GM23248 (cell line): ENCODE measurements at places on chromosomes 3 and 15.
A peak's percentile ranks its signal among the peaks of the same experiment; 100 is the strongest.

GRCh38 chr15:93566762-93567161 lies 477.8 kb upstream of the RGMA start:
- DNase-seq, result no peak

DNA sequence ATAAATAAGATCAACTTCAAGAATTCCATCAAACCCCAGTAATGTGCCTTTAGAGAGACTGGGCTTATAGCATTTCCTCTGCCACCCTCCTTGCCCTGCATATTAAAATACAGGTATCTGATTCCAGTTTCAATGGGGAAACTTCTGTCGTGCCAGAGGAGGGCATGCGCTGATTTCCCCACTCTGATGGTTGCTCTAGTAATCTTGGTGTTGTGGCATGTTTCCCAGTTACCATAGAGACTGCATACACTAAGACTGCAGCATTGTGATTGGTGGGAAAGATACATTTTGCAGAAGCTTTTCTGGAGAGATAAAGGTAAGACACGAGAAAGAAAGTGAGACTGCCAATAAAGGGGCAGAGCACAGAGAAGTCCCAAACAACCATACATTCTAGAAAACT lies 225.6 kb downstream of the TIGIT start:
- peak; percentile 81 for DNase-seq

DNA sequence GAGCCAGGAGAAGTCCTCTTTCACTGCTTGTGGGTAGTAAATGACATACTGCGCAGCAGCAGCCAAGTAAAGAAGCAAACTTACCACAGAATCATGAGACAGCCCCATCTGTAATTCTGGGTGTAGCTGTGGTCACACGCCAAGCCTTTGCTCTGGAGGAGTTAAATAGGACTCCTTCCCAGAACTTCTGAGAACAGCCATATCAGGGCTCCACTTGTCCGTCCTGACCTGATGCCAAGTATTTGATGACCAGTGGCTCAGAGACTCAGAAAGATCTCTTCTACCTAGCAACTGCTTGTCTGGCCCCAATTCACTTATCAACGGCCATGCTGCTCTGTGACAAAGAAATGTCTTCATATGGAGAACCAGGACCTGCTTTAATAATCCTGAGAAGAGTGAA lies 20.6 kb upstream of the GOLIM4 start:
- DNase-seq, result peak; percentile 88

GRCh38 chr3:70120357-70120966 lies 120.9 kb downstream of the SAMMSON start:
- DNase-seq, result peak; percentile 54

DNA sequence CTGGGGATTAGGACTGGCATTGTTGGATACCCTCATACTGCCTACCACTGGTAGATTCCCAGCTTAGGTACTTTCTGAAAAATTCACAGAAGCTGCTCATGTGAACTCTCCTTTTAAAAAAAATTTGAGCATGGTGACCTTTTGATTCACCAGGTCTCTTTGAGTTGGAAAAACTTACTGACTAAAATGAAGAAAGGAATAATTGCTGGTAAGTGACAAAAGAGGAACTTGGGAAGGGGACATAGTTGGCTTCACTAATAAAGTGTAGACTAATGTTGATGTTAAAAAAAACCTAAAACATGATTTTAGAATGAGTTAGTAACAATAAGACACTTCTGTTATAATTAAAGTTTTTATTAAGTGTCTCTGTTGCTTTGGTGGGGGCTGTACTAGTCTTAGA lies 8.6 kb downstream of the VPS8 start:
- DNase-seq, result no peak

DNA sequence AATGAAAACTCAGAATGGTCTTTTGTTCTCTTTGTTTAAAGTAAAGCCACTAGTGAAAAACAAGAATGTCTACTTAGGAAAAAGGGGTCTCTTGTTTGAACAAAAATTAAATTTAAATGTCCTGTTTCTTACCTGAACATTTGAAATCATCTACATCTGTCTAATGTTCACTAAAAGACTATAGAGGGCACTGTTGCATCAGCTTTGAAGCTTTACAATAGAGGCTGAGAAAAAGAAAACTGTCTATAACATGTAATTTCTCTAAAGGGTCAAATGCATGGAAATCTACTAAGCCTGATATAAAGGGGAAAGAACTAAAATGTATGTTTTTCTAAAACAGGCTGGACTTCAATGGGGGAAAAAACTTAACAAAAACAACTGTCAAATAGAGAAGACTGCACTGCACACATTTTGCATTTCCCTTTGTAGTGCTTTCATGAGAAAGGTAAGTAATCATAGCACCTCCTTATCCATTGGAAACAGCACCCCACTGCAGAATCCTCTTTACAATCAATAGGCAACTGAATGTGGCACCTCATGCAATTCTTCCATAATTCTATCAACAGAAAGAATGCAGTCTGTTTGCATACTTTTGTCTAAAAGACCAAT lies 26.3 kb downstream of the DPH6 start:
- DNase-seq, result peak; percentile 71

DNA sequence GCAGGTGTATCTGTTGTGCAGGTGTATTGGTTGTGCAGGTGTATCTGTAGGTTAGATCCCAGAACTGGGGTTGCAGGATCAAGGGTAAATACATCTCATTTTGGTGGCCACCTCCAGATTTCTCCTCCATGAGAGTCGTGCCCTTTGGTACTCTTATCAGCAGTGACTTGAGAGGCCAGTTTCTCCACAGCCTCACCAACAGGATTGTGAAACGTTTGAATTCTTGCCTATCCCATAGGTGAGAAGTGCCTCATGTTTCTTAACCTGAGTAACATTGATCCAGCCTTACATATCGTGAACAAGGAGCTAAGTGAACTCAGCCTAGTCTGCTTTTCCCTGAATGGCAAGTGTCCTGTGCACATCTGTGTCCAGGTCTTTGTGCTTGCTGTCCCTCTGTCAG lies 55.4 kb downstream of the CMTM8 start:
- DNase-seq, result no peak

DNA sequence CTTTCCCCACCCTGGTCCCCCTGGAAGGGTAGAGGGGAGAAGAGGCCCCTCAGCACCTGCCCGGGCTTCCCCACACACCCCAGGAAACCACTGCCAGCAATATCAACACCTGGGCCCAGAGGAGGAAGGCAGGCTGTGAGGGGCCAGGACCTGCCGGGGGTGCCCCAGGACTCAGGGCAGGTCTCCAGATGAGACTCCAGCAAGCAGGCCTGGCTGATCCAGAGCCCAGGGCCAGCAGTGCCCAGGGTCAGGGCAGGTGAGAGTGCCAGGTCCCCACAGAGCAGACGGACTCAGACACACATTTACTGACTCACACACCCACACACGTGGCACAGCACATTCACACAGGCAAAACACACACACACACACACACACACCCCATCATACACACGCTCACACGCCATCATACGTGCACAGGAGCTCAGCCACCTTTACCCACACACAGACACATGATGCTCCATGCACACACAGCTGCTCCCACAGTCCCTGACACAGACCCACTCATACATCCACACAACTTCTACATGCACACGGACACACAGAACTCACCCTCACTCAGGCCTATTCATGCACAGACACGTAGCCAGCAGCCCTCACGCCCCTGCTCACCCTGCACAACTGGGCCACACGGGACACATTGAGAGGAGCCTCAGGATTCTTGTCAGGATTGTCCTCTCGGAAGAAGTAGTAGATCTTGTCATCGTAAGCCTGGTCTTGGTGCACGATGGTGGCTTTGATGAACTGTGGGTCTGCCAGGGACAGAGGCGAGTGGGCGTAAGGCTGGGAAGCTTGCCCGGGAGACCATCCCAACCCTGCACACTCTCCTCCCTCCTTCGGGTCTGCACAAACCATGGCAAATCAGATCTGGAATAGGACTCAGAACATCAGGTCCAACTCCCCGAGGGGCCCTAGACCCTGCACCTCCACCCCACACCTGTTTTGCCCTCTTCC lies 17.5 kb downstream of the SEMA7A start:
- no peak for DNase-seq

- DNase-seq, result no peak
Measured at GRCh38 chr3:32334675-32335074, 57.0 kb upstream of the CMTM7 start.

- DNase-seq, result no peak
Measured at GRCh38 chr3:183515968-183516851, 39.3 kb downstream of the KLHL6 start.

DNA sequence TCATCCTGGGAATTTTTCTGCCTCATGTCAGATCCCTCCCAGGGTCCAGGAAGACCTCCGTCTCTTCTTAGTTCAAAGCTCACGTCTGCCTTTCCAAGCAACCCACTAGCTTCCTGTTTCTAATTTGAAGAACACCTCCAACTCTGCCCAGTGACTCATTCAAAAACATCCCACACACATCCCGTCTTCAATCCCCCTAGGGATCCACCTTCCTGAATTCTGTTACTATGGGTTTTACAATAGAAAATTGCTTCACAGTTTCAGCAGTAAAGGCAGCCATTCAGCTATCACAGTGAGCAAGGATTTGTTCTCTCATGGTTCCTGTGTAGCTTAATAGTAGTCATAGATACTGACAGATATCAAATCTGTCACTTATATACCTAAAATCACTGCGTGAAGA lies 308.3 kb upstream of the CCDC54 start:
- peak; percentile 91 for DNase-seq

- no peak for DNase-seq
Measured at GRCh38 chr15:76328106-76328696, 8.4 kb upstream of the ISL2 start.

- peak; percentile 70 for DNase-seq
Measured at GRCh38 chr15:75200765-75201615, 692 bp upstream of the C15orf39 start.

- no peak for DNase-seq
Measured at GRCh38 chr15:60696523-60696859, 217.5 kb upstream of the ICE2 start.

- DNase-seq, result peak; percentile 54
Measured at GRCh38 chr3:11944052-11944673, 60.0 kb upstream of the SYN2 start.
